ENCODE measurements at places on chromosomes 13 and 19.

DNA sequence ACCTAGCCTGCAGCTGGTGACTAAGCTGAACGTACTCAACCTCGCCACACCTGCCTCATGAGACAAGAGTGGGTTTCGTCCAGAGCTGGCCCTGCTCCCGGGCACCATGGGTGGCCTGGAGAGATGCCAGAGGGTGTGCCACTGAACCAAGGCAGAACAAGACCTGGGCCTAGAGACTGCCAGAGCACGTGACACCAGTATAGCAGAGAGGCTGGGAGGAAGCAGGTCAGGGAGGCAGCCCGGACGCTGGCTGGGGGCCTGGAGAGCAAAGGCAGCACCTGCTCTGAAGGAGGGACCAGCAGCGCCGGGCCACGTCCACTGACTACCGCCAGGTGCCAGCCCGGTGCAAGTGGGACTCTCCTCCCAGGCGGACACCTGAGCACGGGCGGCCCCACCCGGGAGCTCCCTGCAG lies 7.3 kb upstream of the C13orf46 start:
- DNase-seq = no peak

GRCh38 chr19:44567745-44568144 lies 38.3 kb upstream of the CEACAM20 start:
- DNase-seq = no peak

GRCh38 chr13:28464861-28465460 lies 30.0 kb downstream of the FLT1 start:
- DNase-seq = no peak

GRCh38 chr13:45341799-45342500 lies 967 bp upstream of the TPT1 start:
- DNase-seq = no peak

GRCh38 chr19:48705431-48705830 lies 9.7 kb downstream of the FUT2 start:
- no peak for DNase-seq
